ENCODE measurements at places on chromosomes 4 and X.

GRCh38 chr4:112170451-112170993 is 25.3 kb downstream of the FAM241A start:
- no peak for DNase-seq

DNA sequence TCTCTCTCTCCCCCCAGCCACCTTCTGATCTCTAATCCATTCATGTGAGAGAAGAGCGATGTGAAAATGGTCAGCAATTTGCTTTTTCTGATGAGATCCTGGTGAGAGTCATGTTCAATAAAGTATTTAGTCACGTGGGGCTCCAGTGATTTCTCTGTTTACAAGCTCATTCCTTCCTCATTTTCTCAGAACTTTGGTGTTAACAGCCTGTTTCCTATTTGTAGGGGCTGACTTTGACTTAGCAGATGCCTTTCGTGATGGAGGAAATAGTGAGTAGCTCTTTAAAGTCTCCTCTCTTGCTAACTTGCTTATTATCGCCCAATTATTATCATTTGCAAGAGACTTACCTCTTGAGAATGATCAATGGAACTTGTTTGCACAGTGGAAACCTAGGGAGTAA is 72.6 kb upstream of the CD99 start:
- no peak for DNase-seq

DNA sequence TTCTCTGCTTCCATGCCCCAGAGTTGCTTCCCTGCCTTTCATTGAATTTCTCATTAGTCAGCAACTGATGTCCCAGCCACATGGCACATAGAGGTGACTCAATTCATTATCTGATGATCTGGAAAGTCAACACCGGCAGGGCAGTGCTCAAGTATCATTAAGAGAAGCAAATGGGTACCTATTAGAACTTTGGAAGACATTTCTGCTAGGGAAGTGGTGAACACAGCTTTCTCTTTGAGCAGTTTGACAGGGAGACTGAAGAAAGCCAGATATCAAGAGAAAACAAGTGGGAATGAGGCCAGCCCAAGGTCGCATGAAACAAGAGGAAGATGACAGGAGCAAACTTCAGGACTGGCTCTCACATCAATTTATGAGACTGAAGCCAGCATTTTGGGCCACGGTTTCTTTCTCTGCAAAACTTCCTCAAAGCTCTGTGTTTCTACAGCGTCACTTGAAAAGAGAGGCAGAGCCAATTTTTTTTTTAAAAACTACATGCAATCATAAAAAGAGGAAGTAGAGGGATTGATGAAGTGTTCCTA is 108.3 kb upstream of the RPS6KA3 start:
- peak; percentile 12 for DNase-seq

DNA sequence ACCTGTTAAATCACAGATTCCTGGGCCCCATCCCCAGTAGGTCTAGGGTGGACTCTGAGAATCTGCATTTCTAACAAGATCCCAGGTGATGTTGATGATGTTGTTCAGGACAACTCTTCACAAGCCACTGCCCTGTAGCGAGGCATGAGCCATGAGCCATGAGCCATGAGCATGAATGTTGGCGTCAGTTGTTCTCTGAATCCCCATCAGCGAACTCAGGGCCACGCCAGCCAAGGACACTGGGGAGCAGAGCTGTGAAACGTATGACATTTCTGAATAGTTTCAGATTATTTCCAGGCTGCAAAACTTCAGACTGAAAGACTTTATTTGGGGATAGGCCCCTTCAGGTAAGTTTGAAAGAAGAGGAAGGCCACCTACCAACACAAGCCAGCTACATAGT is 46.9 kb upstream of the HCCS start:
- DNase-seq, result no peak

GRCh38 chr4:8066336-8066931 is 92.2 kb downstream of the ABLIM2 start:
- DNase-seq, result no peak

GRCh38 chr4:105283501-105283900 is 136.8 kb downstream of the TET2 start:
- no peak for DNase-seq

DNA sequence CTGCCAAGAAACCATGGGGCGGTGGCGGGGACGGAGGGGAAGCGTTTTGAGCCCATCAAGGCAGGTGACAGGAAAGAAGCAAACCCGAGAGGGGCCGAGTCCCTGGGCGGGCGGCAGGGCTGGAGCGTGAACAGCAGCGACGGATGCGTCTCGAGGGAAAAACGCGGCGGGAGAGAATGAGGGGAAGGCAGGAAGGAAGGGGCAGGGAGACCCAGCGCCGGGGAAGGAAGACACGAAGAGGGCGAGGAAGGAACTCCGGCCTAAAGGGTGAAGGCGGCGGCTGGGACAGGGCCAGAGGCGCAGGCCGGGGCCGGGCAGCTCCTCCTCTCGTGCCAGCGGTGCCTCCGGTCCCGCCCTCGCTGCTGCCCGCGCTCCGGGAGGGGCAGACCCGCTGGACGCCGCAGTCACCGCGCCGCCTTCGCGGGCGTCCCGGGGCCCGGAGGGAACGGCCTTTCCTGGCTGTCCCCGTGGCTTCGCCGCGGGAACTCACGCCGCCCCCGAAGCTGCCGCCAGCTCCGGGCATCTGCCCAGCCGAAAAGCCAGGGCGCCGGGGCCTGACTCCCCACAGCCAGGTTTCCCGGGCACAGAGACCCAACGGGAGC is 751 bp upstream of the RGS12 start:
- DNase-seq, result peak; percentile 72

- no peak for DNase-seq
Measured at GRCh38 chrX:129108936-129109335, 414.4 kb downstream of the SMARCA1 start.

DNA sequence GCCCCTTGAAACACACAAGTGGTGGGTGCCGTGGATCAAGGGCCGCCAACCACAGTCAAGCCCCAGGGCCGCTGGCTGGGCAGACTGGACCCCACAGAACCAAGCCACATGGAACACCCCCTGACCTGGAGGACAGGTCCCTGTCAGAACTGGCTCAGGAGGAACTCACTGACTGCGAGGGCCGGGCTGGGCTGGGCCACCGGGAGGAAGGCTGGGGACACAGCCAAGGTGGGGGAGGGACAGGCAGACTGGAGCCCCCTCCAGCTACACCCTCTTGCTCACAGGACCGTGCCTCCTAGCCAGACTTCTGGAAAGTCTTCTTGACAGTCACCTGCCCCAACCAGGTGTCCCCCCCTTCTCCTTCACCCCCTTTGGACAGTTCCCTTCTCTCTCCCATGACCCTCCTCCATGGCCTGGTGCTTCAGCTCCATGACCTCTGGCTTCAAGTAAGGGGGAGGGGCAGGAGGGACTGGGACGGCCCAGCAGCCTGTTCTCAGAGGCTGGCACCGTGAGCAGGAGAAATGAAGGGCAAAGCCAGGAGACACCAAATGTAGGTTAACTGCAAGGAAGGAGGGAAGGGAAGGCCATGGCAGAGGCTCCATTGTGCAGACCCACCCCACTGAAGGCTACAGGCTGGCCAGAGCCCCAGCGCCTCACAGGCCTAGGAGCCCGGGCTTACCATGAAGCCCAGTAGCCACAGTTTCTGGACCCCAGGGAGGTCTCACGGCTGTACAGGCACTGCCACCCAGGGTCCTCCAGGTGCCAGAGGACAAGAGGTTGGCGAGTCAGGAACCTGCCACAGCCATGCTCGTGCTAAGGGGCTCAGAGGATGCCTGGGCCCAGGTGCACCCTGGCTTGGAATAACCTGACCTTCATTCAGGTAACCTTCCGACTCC is 22.6 kb upstream of the DUSP9 start:
- no peak for DNase-seq

DNA sequence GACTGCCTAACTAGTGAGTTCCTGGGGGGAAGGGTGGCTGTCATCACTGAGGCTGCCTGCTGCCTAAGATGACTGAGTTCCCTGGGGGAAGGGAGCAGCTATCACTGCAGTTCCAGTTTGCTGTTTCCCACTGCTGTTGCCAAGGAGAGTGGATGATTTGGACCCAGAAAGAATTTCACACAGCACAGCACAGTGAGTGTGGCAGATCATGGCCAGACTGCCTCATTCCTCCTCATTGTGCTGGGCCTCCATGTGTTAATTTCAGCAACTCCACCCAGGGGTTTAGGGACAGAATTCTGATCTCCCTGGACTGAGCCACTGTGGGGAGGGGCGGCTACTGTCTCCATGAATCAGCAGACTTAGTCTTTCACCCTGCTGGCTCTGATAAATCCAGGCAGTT is 125.0 kb downstream of the TEX13C start:
- DNase-seq, result no peak

DNA sequence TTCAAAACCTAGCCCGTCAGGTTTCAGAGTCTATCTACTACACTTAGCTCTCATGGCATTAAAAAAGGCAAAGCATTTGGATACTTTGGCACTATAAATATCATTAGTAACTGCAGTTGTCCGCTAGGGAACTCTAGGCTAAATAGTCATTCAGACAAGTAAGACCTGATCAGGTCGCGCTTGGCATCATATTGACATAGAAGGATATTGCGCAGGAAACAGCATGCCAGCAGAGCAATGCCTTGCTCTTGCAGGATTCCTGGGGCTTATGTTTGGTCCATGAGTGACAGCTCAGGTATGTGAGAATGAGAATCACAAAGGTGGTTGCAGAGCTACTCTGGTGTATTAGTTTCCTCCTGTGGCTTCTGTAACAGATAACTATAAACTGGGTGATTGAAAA is 62.7 kb downstream of the KDM6A start:
- no peak for DNase-seq

All from HuH-7.5 (cell line).